ENCODE measurements at places on chromosomes 16 and 17.

GRCh38 chr17:52383493-52384100 is 225.1 kb upstream of the CA10 start:
- peak; percentile 67 for DNase-seq

GRCh38 chr16:55465077-55465896 is 13.7 kb upstream of the MMP2 start:
- peak; percentile 80 for DNase-seq

GRCh38 chr16:2335286-2335895 is 5.1 kb downstream of the ABCA3 start:
- DNase-seq, result no peak

- DNase-seq, result no peak
Measured at GRCh38 chr16:49923411-49923810, 67.5 kb upstream of the ZNF423 start.

DNA sequence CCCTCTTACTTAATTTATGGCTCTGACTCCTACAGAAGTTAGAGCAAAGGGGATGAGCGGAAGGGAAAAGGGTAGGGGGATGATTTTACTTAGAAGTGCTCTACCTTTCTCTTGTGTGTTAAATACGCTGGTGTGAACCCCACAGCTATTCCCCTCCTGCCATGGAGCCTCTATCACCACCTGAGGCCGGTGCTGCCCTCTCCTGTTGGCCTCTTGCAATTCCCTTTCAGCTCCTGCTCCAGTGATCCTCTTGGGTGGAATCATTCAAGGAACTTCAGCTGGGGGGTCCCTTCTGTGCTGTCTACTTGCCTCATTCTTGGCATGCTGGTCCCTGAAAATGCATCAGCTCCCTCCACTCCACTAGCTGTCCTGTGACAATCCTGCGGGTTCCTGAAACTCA is 41.8 kb upstream of the CDH8 start:
- DNase-seq, result peak; percentile 10

All from MM.1S (cell line).